ENCODE measurements at places on chromosomes 7 and 10. TPM values are rescaled to one million over a fixed set of nuclear protein-coding genes. Genes with fewer than 3 reads are reported as not detected.

GRCh38 chr10:84416245-84416555 lies 87.8 kb downstream of the CCSER2 start:
- no peak overlapping the region for H3K4me3 ChIP-seq
- H3K4me1 ChIP-seq = peaks cover 4% of the 10 kb centered on the region
- H3K27ac ChIP-seq = peak overlapping the region; percentile 8
- DNase-seq = peak; percentile 29
- H3K27me3 ChIP-seq = no peaks in the 10 kb centered on the region

The MRLN gene
- polyA plus RNA-seq = 0.75 TPM

The ANKRD7 gene
- polyA plus RNA-seq = not detected

DNA sequence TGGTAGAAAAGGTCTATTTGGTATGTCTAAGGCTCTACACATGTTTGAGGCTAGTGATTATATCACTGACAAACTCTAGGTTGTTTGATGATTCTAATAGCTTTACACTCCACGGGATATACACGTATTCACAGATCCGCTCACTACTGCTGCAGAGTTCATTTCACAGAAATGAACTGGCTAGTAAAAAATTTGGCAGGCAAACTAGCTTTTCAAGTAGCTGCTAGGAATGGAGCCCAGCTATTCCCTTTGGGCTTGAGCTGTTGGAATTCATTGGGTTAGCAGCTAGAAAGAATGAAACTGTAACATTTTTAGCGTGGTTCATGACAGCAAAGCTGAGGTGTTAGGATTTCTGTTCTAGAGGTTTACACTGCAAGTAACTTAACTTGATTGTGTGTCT lies 37.6 kb downstream of the R3HCC1L start:
- peaks cover 5% of the 10 kb centered on the region for H3K4me1 ChIP-seq
- no peaks in the 10 kb centered on the region for H3K27me3 ChIP-seq
- no peak overlapping the region for H3K27ac ChIP-seq
- DNase-seq = no peak
- H3K4me3 ChIP-seq = no peak overlapping the region
- H3K36me3 ChIP-seq = no peaks in the 10 kb centered on the region

DNA sequence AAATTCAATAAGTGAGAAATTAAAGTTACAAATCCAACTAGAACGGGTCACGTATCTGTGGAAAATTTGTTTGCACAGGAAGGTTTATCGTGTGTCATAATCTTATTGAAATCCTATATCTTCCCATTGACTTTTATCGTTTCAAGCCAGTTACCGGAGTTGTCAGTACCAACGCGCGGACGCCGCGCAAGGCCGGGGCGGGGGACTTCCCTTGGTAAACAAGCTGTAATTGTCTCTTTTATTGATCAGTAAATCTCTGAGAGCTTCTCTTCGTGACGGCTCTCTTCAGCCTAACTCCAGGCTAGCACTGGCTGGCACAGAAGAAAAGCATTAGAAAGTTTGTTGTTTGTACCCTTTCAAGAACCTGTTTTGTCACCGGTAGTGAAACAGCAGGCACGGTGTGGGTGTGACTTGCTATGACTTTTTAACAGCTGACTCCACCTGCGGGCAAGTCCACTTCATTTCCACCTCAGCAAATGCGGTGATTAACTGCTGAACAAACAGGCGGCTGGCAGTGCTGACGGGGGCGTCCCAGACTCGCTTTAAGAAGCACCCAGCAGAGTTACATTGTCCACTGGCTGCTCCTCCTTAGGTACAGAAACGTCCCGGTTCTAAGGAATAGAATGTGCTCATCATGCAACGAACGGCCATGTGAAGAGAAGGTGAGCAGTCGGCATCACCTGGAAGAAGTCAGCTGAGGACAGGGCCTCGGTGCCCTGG lies 215.8 kb downstream of the MAD1L1 start:
- no peak for DNase-seq
- H3K4me1 ChIP-seq = peaks cover 37% of the 10 kb centered on the region
- H3K27me3 ChIP-seq = no peaks in the 10 kb centered on the region
- H3K27ac ChIP-seq = no peak overlapping the region
- H3K36me3 ChIP-seq = no peaks in the 10 kb centered on the region

DNA sequence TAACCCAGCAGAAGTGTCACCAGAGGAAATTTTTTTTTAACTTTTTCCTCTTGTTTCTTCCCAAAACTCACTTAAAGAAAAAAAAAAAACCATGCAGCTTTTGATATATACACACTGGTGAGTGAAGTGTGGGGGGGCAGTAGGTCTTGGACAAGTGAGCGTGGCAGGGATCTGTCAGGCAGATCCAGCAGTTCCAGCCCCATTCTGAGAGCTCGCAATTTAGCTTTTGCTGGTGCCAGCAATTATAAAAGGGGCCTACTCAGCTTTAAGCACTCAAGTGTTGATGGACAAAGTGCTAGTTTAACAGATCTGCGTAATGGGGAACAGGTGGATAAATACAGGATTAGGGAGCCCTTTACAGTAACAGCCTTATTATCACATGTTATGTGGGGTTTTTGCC lies 619.2 kb upstream of the GALNT17 start:
- H3K27me3 ChIP-seq = no peaks in the 10 kb centered on the region
- H3K27ac ChIP-seq = no peak overlapping the region
- DNase-seq = peak; percentile 34
- H3K36me3 ChIP-seq = no peaks in the 10 kb centered on the region
- no peak overlapping the region for H3K4me3 ChIP-seq

- H3K27ac ChIP-seq = no peak overlapping the region
- H3K4me1 ChIP-seq = no peaks in the 10 kb centered on the region
- no peak overlapping the region for H3K4me3 ChIP-seq
- DNase-seq = no peak
- no peaks in the 10 kb centered on the region for H3K36me3 ChIP-seq
- H3K27me3 ChIP-seq = no peaks in the 10 kb centered on the region
Observed at GRCh38 chr7:51630933-51631332, 314.3 kb upstream of the COBL start.

DNA sequence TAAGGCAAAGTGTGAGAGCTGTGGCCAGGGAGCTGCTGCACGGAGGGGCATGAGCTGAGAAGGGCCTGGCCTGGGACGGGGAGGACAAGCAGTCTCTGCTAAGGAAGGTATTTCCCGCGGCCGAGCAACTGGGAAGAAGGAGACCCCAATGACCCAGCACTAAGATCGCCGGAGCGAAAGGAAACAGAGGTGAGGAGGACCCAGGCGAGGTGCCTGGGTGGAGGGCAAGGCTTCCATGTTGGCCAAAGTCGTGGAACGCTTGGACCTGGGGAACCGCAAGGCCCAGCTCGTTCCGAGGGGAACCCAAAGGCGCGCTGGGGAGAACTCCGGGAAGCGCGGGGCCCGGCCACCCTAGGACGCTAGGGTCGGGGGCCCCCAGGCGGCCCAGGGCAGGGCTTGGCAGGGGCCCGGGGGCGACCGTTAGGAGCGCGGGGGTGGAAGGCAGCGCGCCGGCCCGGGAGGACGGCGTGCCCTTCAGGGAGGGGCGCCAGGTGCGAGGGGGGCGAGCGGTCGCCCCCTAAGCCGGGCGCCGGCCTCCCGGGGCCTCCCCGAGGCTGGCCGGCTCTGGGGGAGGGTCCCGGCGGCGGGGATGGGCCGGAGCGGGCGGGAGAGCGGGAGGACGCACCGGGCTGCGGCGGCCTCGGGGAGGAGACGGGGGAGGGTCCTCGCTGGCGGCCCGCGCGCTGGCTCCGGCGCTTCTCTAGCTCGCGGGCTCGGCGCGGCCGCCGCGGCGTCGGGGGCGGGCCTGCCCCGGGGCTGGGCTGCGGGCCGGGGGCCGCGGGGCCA lies 545 bp downstream of the GIGYF1 start:
- no peak for DNase-seq
- peak overlapping the region; percentile 68 for H3K4me3 ChIP-seq
- H3K36me3 ChIP-seq = peaks cover 4% of the 10 kb centered on the region

DNA sequence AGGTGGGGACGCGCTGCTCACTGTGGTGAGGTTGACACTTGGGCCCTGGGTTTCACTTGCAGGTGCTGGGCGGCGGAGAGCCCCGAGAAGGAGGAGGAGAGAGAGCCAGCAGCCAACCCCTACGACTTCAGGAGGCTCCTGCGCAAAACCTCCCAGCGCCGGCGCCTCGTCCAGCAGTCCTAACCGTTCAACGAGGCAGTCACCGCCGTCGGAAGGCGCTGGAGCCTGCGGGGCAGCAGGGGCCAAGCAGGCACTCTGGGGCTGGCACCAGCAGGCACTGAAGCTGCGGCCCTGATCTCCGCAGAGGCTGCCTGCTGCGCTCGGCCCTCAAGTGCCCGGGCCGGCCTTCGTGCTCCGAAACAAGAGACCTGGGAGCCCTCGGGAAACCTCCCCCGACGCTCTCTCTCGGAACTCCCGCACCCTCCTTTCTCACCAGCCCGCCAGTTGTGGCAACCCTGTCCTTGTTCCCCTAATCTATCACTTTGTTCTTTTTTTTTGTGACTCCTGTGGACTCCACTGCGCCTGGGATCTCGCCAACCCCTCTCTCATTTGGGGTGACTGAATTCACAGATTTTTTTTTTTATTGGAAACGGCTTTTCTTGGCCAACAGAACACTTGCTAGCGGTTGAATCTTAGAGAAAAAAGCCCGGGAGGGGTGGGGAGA lies 4.7 kb upstream of the GAD2 start:
- no peaks in the 10 kb centered on the region for H3K36me3 ChIP-seq
- H3K27me3 ChIP-seq = peaks cover 58% of the 10 kb centered on the region
- no peak for DNase-seq
- H3K4me1 ChIP-seq = no peaks in the 10 kb centered on the region

The GPR85 gene
- 0.57 TPM for polyA plus RNA-seq

- no peaks in the 10 kb centered on the region for H3K36me3 ChIP-seq
- H3K27ac ChIP-seq = no peak overlapping the region
- no peak overlapping the region for H3K4me3 ChIP-seq
- H3K27me3 ChIP-seq = no peaks in the 10 kb centered on the region
Observed at GRCh38 chr10:126759531-126759930, 89.0 kb upstream of the C10orf90 start.

GRCh38 chr10:133462512-133463305 lies 9.0 kb downstream of the SCART1 start:
- no peaks in the 10 kb centered on the region for H3K27me3 ChIP-seq
- DNase-seq = no peak
- no peaks in the 10 kb centered on the region for H3K36me3 ChIP-seq
- no peak overlapping the region for H3K27ac ChIP-seq

DNA sequence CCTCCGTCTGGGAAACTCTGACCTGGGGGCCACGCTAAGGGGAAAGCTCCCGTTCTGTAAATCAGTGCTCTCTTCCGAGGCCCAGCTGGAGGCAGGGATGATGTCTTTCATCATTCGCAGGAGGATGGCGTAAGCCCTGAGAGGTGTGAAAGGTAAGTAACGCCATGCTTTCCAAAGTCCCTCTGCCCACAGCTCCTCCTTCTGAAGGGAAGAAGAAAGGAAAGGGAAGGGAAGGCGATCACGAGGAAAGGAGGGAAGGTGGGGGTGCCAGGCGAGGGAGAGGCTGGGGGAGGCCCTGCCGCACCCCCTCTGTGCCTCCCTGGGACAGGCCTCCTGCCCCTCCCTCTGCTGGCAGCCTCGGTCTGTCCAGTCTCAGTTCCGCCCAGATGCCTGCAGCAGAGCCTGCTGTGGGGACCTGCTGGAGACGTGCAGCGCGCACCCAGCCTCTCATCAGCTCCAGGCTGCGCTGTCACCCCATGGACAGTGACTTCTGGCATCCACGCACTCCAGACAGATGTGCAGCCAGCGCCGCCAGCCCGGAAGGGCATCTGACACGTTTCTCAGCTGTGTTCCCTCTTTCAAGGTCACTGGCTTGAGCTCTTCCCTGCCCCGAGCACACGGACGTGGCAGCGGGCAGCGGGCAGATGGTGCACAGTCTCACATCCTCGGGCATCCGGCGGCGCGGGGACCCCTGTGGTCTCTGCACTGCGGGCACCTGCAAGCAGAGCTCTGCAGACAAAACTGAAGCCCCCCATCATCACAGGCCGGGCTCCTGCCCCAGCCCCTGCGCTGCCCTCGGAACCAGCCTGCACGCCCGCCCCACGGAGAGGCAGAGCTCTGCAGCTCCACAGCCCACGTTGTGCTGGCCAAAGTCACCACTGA lies 60.6 kb downstream of the INSIG1 start:
- DNase-seq = no peak
- no peaks in the 10 kb centered on the region for H3K36me3 ChIP-seq
- peaks cover 52% of the 10 kb centered on the region for H3K27me3 ChIP-seq
- no peaks in the 10 kb centered on the region for H3K4me1 ChIP-seq

The IGF2BP3 gene
- 2.2 TPM for polyA plus RNA-seq

GRCh38 chr7:7795630-7796121 lies 77.3 kb upstream of the RPA3 start:
- no peaks in the 10 kb centered on the region for H3K4me1 ChIP-seq
- DNase-seq = no peak
- no peak overlapping the region for H3K27ac ChIP-seq
- no peaks in the 10 kb centered on the region for H3K27me3 ChIP-seq
- H3K4me3 ChIP-seq = no peak overlapping the region
- H3K36me3 ChIP-seq = no peaks in the 10 kb centered on the region

DNA sequence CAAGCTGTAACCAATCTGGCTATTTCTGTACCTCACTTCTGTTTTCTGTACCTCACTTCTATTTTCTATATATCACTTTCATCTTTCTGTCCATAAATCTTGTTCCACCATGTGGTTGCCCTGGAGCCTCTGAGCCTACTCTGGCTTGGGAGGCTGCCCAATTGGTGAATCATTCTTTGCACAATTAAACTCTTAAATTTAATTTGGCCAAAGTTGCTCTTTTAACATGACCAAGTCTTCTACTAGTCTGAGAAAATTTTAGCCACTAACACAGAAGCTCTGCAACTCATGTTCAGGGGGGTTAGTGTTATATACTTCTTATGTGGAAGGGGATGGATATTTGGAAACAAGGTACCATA lies 503.5 kb downstream of the KIF20B start:
- H3K4me3 ChIP-seq = no peak overlapping the region
- DNase-seq = no peak
- H3K27me3 ChIP-seq = no peaks in the 10 kb centered on the region
- no peak overlapping the region for H3K27ac ChIP-seq
- H3K4me1 ChIP-seq = no peaks in the 10 kb centered on the region

- H3K27me3 ChIP-seq = no peaks in the 10 kb centered on the region
- no peaks in the 10 kb centered on the region for H3K36me3 ChIP-seq
- no peak overlapping the region for H3K4me3 ChIP-seq
- H3K4me1 ChIP-seq = peaks cover 43% of the 10 kb centered on the region
Observed at GRCh38 chr7:4144172-4144701, 537.9 kb upstream of the FOXK1 start.

- H3K36me3 ChIP-seq = no peaks in the 10 kb centered on the region
- DNase-seq = no peak
- H3K27ac ChIP-seq = no peak overlapping the region
Observed at GRCh38 chr10:63441404-63441803, 24.4 kb downstream of the JMJD1C start.
